LHCN-M2 (cell line): ENCODE measurements at places on chromosomes 7 and 10. TPM values are rescaled to one million over a fixed set of nuclear protein-coding genes. Genes with fewer than 3 reads are reported as not detected.

DNA sequence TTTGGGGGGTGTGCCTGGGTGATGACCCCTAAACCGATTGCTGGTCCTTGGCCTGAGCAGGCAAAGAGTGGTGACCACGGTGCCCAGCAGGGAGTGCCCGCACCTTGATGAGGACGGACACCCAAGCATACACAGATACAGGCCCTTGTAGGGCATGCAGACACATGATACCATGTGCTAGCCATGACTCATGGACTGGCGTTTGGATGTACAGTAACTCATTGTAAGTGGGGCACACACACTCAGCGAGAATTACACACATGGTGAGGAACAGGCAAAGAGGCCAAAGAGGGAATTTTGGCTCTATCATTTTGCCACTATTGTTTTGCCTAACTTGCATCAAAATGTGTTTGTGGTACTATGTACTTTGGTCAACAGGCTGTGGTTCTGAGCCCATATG lies 24.1 kb downstream of the KAZALD1 start:
- DNase-seq: no peak

DNA sequence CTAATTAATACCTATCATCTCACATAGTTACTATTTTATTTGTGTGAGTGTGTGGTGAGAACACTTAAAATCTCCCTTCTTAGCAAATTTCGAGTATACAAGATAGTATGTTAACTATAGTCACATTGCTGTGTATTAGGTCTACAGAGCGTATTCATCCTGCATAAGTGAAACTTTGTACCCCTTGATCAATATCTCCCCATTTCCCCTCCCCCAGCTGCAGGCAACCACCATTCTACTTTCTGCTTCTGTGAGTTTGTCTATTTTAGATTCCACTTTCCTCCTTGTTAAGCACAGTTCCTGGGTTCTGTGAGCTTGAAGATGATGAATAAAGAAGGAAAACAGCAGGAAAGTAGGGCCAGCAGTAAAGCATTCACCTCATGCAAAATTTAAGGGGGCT lies 42.4 kb downstream of the MRPS33 start:
- no peak for DNase-seq

- no peak for DNase-seq
Observed at GRCh38 chr10:114373631-114374030, 30.7 kb downstream of the AFAP1L2 start.

FEZF1 gene
- total RNA-seq: 0.06 TPM in 1 of 2 replicates, not detected in the other

GRCh38 chr7:108181073-108181985 lies 51.2 kb upstream of the LAMB4 start:
- DNase-seq: peak; percentile 64

- peak; percentile 73 for DNase-seq
Observed at GRCh38 chr10:69088801-69089501, 1.0 kb downstream of the SRGN start.

DNA sequence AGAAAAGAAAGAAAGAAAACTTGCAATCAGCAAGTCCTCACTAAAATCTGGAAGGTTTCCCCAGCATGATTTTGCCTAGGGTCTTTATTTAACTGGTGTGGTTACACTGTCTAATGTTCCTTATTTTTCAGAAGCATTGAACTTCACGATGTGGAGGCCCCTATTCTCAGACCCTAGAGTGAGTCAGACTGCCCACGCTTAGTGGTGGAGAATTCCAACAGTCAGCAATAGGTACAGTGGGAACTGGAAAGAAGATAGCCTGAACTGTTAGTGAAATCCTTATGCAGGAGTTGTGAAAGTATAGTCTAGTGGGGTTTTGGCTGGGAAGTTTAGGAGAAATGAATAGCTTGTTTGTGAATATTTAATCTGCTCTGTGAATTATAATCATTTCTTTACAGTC lies 115.0 kb downstream of the FZD1 start:
- no peak for DNase-seq

DNA sequence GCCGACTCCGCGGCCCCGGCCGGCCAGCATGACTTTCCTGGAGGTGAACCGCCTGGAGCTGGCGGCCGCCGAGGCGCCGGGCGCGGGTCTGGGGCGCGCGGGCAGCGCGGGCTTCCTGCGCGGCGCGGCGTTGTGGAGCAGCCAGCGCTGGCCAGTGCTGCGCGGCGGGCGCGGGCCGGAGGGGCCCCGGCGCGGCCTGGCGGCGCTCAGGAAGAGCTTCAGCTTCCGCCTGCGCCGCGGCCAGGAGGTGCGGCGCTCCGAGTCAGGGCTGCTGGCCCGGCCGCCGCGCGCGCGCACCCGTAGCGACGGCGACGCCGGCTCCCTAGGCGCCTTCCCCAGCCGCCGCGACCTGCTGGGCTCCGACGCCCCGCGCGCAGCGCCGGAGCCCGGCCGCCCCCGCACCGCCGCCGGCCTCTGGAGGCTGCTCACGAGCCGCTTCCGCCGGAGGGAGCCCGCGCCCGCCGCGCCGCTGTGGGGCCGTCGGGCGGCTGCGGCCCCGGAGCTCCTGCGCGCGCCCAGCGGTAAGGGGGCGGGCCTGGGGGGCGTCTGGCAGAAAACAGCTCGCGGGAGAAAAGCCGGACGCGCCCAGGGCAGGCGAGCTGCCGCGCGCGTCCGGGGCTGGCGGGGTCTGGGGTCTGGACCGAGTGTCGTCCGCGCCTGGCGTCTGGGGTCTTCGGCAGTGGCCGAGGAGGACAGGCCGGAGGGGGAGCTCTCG lies 29.0 kb downstream of the AGAP3 start:
- no peak for DNase-seq
